ENCODE measurements at places on chromosomes 5 and 9. TPM values are rescaled to one million over a fixed set of nuclear protein-coding genes. Genes with fewer than 3 reads are reported as not detected.

DNA sequence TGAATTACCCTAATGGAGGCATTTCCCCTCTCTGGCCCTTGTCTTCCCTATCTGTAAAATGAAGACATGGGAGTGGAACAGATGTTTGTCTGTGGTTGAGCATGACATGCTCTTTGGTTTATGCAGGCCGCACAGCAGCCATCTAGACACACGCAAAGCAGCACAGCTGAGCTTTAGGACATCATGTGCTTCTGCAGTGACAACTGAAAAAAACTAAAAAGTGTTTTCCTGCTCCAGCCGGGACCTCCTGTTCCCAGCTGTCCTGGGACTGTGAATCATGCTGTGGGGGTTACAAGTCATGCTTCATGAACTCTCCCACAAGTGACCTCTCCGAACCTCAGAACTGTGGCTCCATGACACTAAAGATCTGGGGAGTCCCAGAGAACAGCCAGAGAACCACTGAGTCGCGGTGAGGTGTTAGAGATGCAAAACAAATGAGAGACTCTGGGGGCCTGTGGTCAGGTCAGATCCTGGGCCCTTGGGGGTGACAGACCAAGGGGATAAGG, 1.7 kb downstream of the SMIM3 start:
- DNase-seq, result no peak

DNA sequence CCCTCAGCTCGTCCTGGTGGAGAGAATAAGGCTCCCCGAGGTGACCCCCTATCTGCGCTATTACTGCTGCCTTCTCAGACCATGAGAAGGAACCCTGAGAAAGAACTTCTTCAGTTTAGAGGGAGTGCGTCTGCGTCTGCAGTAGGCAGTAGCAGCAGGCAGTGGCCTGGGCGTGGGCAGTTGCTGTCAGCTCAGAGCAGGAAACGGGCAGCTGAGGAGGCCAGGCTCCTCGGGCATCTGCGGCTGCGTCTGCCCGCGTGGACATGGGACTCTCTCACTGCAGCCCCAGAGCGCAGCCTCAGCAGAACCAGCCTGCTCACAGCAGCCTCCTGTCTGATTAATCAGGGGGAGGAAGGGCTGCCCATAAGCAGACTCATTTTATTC, 49.8 kb upstream of the FCN1 start:
- DNase-seq, result peak; percentile 22

DNA sequence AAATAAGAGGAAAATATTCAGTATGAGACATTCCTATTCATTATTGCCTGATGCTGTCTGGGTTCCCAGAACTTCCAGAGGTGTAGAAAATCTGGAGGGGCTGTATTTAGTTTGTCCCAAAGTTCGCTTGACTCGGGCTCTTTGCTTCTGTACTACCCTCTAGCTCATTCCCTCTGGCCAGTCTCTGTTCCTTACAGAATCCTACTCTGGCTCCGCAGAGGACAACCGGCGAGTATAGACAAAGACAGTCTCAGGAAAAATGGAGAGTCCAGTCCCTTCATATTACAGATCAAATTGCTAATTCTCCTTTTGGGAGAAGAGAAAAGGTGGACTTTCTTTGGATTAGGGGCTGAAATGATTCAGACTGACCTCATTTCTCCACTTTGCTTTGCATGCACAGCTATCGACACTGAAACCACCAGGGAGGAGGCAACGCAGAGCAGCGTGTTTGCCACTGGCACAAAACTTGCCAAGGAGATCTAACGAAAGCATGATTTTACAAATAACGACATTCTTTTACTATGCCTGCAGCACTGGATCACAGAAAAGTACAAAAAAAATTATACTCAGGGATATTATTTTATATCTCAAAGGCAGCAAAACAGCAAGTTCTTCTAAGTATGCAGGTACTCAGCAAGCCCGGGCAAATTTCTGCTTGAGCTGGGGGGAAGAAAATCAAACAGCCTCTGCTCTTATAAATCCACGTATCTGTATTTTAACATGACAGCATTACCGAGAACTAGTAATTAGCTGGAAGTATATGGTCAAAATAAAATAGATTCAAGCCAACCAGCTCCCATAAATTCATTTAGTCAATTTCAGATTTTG, 279.7 kb downstream of the NPR3 start:
- DNase-seq, result no peak

DNA sequence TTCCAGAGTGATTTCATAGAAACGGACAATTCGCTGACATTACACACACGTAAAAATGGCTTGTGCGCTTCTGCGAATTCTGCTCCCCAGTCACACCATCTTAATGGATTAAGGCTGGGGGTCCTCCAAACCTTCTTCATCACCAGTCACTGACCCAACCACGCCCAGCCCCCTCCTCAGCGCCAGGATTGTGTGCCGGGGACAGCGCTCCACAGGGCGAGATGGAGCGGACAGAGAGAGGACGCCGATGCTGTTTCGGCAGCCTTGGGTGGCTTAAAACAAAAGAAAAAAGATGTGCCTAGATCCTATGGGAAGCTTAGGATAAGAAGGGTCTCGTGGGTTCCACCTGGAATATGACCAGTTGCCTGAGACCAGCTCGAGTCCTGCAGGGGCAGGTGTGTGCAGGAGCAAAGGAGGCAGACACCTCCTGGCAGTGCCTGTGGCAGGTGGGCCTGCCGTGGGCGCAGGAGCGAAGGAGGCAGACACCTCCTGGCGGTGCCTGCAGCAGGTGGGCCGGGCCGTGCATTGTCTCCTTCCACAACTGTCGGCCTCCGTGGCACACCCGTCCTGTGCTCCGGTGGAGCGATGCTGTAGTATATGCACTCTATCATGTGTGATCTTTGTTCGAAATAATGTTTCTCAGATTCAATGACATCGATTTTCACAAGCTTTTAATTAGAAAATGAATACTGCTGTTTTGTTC, 20.9 kb downstream of the BRD9 start:
- DNase-seq, result no peak

Gene PCDHGA10
- total RNA-seq, result 12.9 TPM

Measured in lung (tissue), 17 donors.